ENCODE measurements at places on chromosomes 13 and 19.

- DNase-seq, result peak; percentile 34
These were observed 47.4 kb upstream of the PCDH20 start for GRCh38 chr13:61463024-61463423.

- no peak for DNase-seq
These were observed 13.5 kb upstream of the ARHGAP45 start for GRCh38 chr19:1053176-1054101.

- no peak for DNase-seq
These were observed 2.4 kb downstream of the TIMM13 start for GRCh38 chr19:2424686-2425621.

- no peak for DNase-seq
These were observed 463.9 kb upstream of the MIR17HG start for GRCh38 chr13:90883592-90883991.

- DNase-seq, result no peak
These were observed 323.9 kb downstream of the SLC7A1 start for GRCh38 chr13:29271606-29272005.

DNA sequence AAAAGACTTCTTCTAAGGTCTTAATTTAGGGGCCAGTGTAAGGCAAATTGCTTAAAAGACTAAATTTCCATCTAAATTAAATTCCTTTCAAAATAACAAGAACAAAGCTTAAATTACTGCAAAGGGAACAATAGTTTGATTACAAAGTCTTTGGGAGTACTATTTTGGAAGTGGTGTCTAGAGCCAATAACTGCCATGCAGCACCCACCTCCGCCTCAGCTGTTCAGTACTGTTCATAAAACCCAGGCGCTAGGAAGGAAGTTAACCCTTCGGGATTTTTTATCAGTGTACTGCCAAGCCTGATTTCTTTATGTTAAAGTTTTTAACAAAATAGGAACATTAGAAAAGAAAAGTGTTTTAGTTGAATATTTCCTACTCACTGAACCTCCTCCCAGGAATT, 210.1 kb downstream of the LIG4 start:
- peak; percentile 53 for DNase-seq

DNA sequence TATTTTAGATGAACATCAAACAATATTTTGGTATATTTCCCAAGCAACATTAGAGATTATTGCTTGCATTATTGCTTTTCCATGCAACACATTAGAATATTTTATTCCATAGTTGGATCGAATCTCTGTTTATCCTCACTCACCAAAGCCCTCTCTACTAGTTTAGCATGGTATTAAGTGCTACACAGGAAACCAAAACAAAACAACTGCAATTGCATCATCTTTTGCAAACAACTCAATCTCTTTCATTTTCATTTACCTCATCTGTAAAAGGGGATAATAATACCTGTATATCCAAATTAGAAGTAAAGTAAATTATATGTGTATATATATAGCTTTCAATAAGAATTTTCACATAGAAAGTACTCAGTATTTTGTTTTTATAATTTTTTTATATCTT, 147.8 kb upstream of the PCDH9 start:
- no peak for DNase-seq

DNA sequence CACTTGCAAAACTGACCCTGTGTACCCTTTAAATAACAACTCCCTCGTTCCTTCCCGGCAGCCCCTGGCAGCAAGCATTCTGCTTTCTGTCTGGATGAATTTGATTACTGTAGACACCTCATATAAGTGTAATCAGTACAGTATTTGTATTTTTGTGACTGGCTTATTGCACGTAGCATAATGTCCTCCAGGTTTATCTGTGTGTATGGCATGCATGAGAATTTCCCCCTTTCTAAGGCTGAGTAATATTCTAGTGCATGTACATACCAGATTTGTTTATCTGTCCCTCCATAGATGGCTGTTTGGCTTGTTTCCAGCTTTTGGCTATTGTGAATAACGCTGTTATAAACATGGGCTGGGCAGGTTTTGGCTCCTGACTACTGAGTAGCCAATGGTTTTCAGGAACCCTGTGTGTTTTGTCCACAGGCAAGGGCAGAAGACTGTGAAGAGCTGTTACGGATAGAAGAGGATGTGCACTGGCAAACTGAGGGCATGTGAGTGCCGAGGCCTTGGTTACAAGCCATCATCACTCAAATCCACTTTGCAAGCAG, 98.0 kb downstream of the ESD start:
- no peak for DNase-seq

GRCh38 chr19:48203222-48203793, 32.8 kb downstream of the ZSWIM9 start:
- DNase-seq, result peak; percentile 52

GRCh38 chr19:4523306-4524110, 5.2 kb upstream of the PLIN4 start:
- no peak for DNase-seq

DNA sequence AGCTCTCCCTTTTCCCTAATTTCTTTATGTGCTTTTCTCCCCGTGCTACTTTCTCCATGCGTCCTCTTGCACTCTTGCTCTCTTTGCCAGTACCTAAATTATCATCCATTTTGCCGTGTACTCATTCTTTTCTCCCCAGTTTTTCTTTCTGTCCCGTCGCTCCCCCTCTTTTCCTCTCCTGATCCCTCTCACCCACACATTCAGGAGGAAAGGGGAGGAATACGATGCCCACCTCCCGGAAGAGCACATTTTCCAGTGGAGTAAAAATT, 821 bp downstream of the ZNF616 start:
- no peak for DNase-seq

- DNase-seq, result no peak
These were observed 114.5 kb downstream of the KCNRG start for GRCh38 chr13:50129706-50130122.

DNA sequence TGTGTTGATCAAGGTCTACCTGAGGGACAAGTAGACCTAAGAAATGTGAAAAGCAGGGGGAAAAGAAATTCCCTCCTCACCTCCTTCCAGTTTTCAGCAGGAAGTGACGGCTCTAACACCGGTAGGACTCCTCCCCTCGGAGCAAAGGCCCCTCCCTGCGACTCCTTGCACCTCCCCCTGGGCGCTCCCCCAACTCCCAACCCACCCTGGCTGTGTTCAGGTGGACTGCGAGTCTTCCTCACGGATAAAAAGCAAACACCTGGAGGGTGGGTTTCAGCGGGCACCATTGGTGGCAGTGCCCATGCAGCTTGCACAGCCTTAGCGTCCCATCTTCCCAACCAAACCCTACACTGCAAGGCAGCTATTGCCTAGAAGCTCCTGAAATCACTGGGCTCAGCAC, 124.5 kb downstream of the COL4A1 start:
- DNase-seq, result no peak

DNA sequence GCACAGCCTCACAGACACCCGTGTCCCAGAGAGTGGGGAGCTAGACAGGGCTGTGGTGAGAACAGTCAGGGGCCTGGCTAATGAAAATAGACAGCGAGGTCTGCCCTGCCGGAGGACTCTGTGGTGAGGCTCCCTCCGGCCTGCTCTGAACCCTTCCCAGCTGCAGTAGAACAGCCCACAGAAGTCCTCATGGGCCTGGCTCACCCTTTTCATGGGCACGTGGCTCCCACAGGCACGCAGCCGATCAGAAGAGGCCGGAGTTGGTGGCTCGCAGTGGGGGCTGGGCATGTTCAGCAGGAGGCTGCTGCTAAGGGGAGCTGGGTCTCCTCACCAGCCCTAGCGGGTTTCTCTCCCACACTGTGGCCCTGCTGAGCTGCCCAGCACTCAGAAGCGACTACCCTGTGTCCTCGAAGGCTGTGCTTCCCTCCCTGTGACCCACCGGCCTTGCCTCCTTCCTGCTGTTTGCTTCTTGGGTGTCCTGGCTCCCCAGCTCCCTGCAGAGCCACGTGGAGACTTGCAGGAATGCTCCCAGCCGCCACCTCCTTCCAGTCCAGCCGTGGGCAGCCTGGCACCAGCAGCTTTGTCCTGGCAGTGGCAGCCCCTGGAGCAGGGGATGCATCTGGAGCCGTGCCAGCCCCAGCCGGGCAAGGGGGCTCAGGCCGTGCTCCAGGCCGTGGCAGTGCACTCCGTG, 138.7 kb downstream of the KDM4B start:
- DNase-seq, result no peak

GRCh38 chr13:112452380-112453206, 76.4 kb downstream of the SPACA7 start:
- DNase-seq, result no peak

Measured in NCI-H774 (cell line).